ENCODE measurements at places on chromosomes 2 and 18.
A peak's percentile ranks its signal among the peaks of the same experiment; 100 is the strongest.

GRCh38 chr2:217966423-217967070 lies 36.2 kb downstream of the TNS1 start:
- no peak for DNase-seq

DNA sequence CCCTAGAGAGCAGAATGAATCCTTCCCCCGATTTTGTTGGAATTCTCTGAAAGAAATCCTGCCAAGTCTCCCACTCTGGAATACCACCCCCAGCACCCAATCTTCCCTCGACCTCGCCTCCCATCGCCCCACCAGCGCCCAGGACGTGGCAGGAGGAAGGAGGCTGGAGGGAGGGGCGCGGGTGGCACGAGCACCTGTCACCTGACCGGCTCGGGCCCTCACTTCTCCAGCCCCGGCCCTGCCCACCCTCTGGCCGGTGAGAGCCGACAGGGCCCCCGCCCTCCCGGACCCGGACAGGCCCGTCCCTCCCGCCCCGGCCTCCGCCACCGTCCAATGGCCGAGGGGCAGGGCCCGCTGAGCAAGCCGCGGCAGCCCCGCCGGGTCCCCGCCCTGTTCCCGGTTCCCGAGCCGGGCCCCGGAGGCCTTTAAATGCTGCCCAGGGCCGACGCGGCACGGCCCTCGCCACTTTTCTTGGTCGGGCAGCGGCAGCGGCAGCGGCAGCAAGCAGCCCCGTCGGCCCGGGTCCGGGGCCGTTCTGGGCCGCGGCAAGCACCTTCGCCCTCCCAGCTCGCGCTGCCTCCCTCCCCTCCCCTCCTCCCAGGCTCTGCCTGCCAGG lies at the start of gene LGALSL:
Gene LGALSL (plus strand): TSS at position 393 of the 616 bp plus-strand sequence. CDS start 384 bp downstream, outside the sequence.
- DNase-seq = peak; percentile 61

- no peak for DNase-seq
Measured at GRCh38 chr2:163155925-163156324, 317.4 kb upstream of the KCNH7 start.

DNA sequence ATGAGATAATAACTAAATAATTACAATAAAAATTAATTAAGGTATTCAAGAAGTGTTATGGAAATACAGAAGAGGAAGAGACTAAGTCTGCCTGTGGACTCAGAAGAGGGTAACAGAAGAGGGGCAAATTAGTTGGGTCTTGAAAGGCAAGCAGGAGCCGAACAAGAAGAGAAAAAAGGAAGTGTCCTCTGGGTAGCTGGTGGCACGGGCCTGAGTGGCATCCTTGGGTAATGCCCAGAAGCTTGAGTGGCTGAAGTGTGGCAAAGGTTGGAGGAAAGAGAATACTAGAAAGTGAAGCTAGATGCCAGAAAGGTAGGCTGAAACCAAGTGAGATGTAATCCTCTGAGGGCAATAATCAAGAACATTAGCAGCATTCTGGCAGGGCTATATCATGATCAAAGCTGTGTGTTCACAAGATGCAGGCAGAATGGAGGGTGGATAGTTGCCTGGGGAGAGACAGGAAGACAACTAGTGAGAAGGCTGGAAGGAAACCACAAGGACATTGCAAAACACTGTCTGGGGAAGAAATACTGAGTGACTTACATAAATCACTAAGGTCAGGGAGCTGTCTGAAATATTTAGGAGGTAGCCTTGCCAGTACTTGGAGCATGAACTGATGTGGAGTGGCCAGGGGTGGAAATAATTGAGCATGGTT lies 16.2 kb downstream of the DOCK10 start:
- DNase-seq = peak; percentile 39

DNA sequence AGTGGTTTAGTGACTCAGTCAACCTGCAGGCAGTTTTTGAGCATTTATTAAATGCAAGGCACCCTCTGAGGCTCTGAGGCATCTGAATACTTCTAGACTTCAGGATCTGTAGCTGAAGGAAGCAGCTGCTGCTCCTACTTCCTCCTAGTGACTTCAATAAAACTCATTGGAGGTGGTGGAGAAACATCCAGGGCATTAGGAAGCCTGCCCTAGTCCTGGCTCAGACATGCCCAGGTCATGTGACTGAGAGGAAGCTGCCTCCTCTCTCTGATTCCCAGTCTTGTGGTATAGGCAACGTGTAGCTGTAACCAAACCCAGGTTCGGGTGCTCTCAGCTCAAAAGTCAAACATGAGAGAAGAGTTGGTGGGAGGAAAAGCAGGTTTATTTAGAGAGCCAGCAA lies 287.2 kb upstream of the GYPC start:
- DNase-seq = no peak

DNA sequence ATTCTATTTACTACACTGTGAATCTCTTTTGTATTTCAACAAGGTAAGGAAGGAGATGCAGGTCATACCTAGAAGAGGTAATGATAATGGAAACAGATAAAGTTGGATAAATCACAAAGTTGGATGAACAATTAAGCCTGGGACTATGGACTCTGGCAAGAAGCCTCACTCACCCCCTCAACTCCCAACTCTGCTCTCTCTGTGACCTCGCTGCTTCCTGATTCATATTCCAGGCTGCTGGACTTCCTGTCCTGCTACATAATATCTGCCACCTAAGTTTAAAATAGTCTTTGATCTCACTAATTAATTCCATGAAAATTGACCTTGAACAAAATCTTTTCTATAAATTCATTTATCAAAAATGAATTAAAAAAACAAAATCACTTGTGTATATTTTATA lies 215.3 kb downstream of the CALCRL start:
- DNase-seq = no peak

DNA sequence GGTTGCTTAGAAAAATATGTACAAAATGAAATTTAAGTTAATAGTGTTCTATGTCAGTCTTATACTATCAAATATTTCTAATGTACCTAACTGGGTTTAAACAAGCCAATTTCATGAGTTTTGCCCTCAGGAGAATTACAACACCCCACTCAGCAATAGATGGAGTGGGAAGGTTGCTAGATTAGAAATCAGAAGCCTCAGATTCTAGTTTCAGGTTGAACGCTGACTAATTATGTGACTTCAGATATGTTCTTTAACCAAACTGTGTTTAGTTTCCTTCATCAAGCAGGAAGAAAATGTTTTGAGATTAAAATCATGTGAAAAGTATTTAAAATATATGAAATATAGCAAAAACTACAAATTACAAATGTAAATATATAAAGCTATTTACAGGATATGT lies 133.8 kb upstream of the KCNH7 start:
- DNase-seq = no peak

- DNase-seq = no peak
Measured at GRCh38 chr18:7370375-7370774, 139.5 kb downstream of the LRRC30 start.

DNA sequence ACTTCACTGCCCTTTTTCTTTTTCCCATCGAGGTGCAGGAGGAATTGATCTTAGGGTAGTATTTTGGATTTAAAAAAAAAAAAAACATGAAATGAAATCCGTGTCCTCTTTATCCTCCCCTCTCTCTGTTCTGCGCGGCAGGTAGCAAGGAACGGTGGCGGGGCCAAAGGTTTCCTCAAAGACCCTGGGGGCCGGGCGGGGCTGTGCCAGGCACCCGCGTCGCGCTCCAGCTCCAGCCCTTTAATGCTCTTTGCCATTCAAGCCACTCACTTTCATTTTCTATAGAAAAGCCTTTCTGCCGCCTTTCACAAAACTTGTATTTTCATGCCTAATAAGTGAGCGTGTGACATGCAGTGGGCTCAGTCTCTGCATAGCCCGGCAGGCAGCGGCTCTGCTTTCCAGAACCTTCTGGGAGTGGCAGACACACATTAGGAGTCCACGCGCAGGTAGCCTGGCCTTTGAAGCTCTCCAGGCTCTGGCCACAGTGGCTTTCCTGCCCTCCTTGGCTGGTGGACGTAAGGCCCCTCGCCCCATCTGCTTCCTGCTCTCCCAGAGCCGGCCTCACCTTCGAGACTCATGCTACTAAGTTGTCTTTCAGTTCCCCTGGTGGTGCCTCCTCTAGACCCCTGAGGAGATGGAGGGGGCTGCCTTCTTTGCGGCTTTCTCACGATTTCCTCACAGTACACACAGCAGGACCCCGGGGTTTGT lies 41.7 kb downstream of the AGAP1 start:
- no peak for DNase-seq

- no peak for DNase-seq
Measured at GRCh38 chr2:238730001-238730669, 117.8 kb upstream of the TWIST2 start.

GRCh38 chr2:133641497-133641896 lies 73.2 kb upstream of the NCKAP5 start:
- DNase-seq = peak; percentile 63

DNA sequence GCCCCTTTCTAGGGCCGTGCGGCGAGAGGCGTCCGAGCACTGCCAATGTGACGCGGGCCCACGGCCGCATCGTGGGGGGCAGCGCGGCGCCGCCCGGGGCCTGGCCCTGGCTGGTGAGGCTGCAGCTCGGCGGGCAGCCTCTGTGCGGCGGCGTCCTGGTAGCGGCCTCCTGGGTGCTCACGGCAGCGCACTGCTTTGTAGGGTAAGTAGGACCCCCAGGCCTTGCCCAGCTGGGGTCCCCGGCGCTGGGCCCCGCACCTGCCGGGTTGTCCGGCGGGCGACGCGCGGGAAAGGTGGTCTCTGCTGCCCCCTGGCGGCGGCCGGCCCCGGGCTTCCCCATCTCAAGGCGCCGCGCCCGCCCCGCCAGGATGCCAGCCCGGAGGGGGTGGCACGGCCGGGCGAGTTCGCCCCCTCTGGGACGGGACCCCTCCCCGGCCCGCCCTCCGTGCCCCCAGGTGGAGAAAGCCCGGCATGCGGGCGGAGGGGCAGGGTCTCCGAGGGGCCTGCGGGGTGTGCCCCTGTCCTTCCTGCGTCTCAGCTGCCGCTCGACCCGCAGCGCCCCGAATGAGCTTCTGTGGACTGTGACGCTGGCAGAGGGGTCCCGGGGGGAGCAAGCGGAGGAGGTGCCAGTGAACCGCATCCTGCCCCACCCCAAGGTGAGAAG lies 1.9 kb downstream of the PRSS56 start:
- peak; percentile 45 for DNase-seq

- no peak for DNase-seq
Measured at GRCh38 chr2:237628247-237629187, 1.1 kb downstream of the LRRFIP1 start.

DNA sequence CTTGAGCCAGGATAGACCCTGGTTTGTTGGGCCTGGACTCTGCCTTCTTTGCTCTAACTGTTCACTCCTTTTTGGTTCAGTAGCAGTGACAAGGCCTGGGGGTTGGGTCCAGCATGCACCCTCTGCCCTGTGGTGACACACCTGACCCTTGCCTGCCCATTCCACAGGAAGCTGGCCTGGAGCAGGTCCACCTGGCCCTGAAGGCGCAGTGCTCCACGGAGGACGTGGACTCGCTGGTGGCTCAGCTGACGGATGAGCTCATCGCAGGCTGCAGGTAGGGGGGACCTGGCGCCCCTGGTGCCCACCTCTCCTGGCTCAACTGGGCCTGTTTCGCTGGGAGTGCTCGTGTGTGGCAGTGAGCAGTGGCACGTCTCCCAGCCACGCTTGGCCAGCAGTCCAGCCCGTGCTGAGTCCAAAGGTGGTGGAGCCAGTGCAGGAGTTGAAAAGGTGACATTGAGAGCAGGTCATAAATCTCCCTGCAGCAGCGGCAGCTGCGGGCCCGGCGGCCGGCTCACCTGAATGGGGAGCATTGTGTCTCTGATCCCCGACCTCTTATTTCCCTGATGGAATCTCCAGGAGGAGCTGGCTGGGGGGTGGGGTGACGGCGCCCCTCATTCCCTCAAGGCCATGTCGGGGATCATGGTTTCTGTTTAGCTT lies 102.6 kb downstream of the DYSF start:
- DNase-seq = no peak

- no peak for DNase-seq
Measured at GRCh38 chr18:64714086-64714485, 565.2 kb upstream of the LINC00305 start.

GRCh38 chr2:100290718-100291151 lies 31.6 kb downstream of the LONRF2 start:
- DNase-seq = no peak

DNA sequence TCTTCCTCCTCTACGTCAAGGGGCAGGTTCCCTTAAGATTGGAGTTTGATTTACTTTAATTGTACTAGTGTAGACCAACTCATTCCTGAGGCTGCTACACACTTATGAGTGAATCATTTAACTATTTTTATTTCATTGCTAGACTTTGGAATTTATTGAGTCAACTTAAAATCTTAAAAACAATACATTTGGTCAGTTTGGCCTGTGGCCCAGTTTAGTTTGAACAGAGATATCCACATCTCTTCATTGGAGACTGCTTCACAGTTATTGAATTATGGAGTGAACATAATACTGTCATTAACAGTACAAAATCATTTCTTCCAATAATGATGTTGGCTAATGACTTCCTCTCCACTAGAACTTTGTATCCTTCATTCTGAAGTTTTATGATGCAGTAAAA lies 34.5 kb upstream of the STPG4 start:
- DNase-seq = peak; percentile 71

DNA sequence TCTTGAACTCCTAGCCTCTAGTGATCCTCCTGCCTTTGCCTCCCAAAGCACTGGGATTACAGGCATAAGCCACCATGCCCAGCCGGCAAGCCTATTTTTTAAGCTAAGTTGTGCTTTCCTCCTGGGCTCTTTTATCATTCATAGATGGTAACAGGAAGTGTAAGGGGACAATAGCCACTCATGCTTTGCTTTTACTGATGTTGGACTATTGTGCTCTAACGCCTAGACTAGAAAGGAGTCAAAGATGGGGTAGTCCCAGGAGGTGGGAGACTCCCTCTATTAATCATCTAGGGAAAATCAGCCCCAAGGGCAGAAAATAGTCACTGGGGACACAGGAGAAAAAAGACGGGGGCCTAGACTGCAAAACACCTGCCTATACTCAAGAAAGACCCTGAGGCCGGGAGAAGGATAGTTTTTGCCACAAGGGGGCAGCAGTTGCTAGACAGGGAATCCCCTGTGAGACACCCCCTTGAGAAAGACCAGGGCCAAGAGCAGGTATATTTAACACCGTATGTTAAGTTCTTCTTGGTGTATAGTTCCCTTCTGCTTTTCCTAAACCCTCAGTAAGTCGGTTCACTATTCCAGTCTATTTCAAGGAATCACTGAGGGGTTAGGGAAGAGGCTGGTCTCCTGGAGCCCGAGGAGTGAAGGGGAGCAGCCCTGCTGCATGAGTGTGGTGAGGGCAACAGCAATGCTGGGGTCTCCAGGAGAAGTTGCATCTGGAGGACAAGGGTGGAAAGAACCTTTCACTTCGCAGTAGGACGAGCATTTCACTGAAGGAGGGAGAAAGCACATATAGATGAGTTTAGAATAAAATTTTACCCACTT lies 2.1 kb upstream of the CXCR1 start:
- DNase-seq = peak; percentile 45

DNA sequence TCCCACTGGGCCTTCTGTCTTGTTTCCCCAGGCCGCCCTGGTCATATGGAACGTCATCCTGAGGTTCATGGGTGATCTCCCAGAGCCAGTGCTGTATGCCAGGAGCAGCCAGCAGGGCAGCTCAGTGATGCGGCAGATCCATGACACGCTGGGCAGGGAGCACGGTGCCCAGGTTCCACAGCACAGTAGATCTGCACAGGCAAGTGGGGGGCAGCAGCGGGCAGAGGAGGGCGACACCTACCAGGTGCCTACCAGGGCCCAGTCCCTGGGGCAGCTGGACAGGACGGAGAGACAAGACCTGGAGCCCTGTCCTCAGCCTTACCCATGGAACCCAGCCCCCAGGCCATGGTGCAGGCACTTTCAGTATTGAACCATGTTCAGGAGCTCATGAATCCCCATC lies 36.1 kb upstream of the GPR17 start:
- DNase-seq = no peak

GRCh38 chr2:207330912-207331311 lies 165.2 kb upstream of the KLF7 start:
- peak; percentile 94 for DNase-seq

- no peak for DNase-seq
Measured at GRCh38 chr2:198652461-198652860, 805.3 kb downstream of the SATB2 start.
